Astrocyte of the cerebellum (primary cell): ENCODE measurements at places on chromosomes 4 and X.

DNA sequence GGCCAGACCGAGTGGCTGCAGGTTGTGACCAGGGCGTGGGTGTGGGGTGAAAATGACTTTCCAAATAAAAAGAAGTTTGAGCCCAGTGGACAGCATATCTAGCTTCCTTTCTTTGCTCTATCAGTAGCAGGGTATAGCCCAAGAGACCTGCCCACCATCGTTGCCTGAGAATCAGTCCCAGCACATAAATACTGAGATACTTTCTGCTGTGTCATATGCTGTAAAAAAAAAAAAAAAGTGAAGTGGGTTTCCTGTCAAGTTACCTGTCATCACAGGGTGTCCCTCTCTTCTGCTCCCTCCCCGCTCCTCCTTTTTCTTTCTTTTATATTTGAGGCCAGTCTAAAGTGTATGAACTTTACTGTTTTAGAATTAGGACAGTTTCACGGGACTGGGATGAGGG, 330.3 kb upstream of the BOD1L1 start:
- DNase-seq = no peak

DNA sequence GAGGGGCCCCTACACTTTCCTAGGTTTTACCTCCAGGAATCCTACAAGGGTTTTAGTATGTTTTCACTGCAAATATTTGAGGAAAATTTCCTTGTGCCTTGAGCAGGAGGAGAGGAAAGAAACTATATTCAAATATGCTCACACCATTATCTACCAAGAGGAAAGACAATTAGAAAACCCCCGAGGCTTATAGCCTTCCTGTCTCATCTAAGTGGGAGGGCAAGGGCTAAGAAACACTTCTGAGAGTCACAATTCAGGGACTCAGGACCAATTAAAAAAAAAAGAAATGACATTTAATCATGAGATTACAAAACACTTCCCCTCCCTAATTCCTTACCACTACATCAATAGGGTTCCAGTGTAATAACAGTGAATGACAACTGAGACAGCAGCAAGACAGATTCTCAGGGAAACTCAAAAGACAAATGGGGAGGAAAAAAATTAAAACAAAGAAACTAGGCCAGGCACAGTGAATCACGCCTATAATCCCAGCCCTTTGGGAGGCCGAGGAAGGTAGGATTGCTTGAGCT, 45.6 kb downstream of the ATRX start:
- no peak for DNase-seq

- DNase-seq = no peak
Measured at GRCh38 chr4:112448306-112449132, 67.5 kb downstream of the NEUROG2 start.

DNA sequence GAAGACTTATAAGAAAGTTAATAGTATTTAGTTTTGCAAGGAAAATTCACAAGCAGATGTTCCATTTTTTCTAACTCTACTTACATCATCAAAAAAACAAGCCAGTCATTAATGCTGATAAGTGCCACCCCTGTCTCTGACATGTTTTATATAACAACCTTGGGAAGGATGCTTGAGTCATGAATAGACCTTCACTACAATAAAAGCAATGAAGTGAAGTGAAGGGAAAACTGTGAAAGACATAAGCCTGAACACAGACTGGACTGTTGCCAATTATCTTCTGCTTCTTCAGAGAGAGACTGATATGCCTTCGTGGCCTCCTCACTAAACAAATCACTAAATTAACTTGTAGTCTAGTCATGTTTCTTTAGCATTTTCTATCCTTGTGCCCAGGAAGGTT, 353.2 kb downstream of the PDHA2 start:
- no peak for DNase-seq

DNA sequence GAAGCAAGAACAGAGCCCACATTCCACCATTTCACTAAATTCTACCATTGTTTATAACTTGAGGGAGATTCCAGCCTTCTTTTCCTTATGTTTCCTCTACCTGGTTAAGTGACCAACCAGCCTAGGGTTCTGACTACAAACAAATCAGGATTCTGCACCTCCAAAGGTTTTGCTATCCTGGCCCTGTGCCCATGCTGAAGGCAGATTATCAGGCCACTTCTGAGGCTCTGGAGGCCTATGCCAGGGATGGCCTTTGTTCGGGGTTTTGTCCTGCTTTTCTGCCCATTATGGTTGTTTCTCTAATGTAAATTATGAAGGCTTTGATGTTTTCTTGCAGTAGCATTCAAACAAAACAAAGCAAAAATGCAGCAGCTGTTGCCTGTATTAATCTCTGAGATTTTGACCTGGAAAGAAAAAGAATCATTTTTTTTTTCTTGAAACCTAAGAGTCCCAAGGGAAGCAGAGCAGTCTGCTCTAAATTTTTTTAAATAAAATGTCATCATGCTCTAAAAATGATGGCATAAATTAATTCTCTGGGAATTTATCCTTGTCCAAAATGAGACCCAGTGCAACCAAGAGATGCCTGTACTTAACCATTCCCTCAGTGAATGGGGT, 55.6 kb downstream of the RNF150 start:
- no peak for DNase-seq

GRCh38 chrX:39886282-39886681, 211.5 kb downstream of the BCOR start:
- DNase-seq = no peak

DNA sequence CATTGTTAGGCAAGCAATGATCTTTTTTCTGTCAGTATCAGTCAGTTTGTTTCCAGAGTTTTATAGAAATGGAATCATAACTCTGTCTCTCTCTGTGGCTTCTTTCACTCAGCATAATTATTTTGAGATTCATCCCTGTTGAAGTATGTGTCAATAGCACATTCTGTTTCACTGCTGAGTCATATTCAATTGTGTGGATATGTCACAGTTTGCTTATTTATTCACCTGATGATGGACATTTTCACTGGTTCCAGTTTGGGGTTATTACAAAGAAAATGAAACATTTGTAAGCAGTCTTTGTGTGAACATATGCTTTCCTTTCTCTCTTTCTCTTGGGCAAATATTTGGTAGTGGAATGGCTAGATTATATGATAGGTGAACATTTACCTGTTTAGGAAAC, 10.2 kb upstream of the ZNF718 start:
- DNase-seq = no peak

- DNase-seq = no peak
Measured at GRCh38 chr4:183229397-183229796, 90.7 kb downstream of the CLDN22 start.

DNA sequence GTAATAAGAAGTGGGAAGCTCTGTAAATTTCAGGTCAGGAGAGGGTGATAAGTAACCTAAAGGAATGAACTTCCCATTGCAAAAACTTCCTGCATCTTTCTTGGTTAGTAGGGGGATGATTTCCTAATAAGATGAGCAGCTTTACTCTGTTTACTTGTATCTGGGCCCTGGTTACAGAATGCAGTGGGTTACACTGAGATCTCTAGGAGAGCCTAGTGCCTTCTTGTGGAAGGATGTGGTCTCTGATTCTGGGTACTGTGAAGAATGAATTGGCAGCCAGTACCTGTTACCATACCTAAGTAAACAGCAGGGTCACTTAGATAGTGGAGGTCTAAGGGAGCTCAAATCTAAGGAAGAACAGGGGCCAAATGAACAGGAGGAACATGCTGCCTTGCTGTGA, 320.6 kb downstream of the ARHGAP10 start:
- DNase-seq = no peak

DNA sequence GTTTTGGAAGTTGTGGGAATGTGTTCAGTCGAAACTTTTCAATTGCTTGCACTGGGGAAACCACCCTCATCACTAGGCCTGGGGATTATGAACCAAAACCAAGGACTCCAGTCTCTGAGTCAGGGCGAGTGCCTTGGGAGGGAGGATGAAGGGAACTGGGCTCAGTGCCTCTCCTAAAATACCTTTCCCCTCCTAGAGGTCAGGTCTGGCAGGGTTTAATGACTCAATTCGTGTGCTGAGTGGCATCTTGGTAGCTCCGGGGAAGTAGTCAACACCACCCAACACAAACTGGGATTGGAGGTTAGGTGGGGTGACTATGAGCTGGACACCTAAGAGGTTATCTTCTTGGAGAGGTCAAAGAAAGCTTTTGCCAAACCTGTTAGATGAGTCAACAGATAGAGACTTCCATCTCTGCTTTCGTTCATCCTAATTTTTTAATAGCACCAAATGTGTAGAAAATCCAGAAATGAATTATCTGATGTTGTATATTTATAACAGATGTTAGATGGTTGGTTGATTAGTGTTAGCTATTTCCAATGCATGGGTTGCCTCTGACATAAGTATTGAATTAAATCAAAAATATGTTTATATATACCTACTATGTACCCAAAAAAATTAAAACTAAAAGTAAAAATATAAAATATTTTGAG, 202.8 kb downstream of the SHROOM3 start:
- DNase-seq = no peak

- DNase-seq = no peak
Measured at GRCh38 chr4:52299120-52299519, 248.0 kb downstream of the SPATA18 start.

GRCh38 chr4:22412013-22412412, 103.9 kb downstream of the ADGRA3 start:
- no peak for DNase-seq

GRCh38 chr4:149645790-149646189, 169.9 kb downstream of the IQCM start:
- no peak for DNase-seq

GRCh38 chr4:20462426-20463175, 210.9 kb downstream of the SLIT2 start:
- DNase-seq = no peak

- no peak for DNase-seq
Measured at GRCh38 chr4:31328932-31329331, 608.8 kb downstream of the PCDH7 start.

GRCh38 chr4:164509951-164510350, 244.0 kb upstream of the SMIM31 start:
- no peak for DNase-seq

DNA sequence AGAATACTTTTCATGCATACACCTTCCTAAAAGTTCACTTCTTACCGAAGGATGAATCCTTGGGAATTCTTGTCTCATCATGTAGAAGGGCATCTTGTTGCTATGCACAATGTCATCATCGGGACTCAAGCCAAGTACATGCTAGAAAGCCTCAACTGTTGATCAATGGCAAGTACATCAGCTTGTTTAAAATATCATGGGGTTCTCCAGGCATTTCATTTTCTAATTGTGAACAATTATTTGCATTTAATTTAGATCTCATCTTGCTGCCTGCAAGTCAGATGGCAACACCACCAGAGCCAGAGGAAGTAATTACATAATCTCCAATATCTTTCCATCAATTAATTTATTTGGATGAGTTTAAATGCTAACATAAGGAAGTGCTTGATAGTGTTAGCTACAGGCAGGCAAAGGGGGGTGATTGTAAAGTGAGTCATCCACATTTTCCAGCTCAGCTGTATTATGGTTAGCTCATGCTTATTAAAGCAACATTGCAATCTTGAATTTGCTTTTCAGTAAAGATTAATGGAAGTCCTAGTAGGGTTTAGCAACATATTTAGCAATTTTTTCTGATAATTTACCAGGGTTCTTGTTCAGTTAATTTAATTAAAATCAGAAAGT, 356.5 kb downstream of the CBLL2 start:
- DNase-seq = peak; percentile 36

DNA sequence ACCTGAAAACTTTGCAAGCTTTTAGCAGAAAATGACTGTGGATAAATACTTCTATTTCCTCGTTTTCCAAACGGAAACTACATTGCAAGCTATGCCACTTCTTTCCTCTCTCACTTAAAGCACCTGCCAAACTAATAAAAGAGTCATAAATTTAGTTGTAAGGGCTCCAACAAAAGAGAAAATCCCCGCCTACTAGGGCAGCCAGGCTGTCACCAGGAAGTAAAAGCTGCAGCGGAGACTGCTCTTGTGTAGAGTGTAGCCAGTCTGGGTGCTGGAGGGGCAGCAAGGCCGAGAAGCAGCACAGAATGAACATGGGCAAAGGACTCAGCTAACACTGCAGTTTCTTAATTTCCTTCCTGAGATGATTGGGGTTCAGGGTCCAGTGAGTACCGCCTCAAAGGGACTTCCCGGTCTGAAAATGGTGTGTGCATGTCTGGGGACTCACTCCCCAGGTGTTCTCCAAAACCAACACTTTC, 89.3 kb upstream of the MAML3 start:
- no peak for DNase-seq

DNA sequence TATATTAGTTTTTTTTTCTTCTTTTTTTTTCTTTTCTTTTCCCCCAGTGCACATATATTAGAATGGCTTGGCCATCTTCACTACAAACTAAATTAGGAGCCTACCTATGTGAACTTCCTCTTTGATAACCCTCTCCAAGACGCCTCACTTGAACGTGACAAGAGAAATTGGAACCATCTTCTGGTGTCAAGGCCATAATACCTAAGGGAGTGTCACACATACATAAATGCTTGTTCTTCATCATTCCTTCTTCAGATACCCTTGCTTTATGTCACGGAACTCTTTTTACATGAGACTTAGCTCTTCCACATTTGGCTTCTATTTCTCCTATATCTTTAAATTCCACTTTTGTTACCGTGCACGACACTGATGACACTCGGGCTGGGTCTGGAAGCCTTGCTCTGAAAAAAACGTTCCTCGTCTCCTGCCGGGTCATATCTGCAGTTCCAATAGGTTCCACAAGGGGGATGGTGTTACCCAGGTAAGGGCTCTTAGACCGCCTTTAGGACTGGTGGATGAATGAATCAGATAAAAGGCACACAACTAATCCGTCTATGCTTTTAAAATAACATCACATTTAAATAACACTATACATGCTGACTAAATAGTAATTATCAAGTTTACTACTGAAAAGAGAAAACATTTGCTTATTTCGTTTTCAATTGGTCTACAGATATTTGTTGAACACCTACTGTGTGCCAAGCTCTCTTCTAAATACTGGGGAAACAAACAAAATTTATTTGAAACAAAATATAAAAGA, 19.9 kb downstream of the DGAT2L6 start:
- no peak for DNase-seq

DNA sequence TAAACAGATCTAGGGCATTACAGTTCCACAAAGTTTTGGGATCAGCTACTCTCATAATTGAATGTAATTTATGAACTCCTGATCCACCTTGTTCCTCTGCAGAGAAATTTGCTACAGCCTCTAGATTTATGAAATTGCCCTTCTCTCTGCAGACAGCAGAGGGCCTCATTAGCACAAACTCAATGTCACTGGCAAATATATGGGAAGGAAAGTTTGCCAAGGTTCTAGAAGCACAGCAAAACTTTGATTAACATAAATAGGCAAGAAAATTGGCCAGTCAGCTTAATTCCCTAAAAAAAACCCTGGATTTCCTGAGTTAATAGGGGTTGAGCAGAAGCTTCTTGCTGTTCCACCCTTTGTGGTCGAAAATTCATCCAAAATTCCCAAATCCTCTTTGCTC, 31.5 kb downstream of the PRPS1 start:
- DNase-seq = no peak

- DNase-seq = no peak
Measured at GRCh38 chr4:177220376-177220775, 89.3 kb upstream of the NEIL3 start.

DNA sequence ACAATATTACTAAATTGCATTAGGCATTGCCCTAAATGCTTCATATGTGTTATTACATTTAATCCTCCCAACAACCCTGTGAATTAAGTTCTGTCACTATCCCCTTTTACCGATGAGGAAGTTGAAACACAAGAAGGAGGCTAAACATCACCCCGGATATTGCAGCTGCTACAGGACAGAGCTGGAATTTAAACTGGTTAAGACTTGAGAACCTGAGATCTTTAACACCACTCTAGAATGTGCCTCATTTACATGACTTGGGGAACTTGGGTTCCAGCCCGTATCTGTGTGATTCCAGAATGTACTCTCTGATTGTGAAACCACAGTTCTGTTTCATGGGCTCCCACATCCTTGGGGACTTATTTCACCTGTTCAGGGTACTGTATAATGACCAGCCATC, 165.1 kb upstream of the PPARGC1A start:
- DNase-seq = no peak
